ENCODE measurements at places on chromosomes 1 and 21.

GRCh38 chr21:38048167-38048566 is 131.9 kb upstream of the KCNJ6 start:
- DNase-seq = no peak

- DNase-seq = no peak
Observed at GRCh38 chr1:191839891-191840290, 318.4 kb upstream of the RGS18 start.

DNA sequence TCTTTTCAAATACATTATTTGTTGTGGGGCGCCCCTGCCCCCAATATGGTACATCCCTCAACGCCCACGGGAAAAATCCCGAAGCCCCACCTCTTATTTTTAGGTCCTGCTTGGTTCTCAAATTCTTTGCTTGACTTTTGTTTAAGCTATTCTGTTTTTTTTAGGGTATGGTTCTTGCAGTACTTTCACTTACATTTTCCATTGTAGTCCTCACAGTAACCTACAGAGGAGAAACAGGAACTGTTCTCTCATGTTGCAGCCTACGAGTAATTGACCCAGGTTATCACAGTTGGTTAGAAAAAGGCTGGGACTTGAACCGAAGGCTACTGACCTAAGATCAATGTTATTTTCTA is 697 bp upstream of the C21orf91 start:
- DNase-seq = peak; percentile 88

DNA sequence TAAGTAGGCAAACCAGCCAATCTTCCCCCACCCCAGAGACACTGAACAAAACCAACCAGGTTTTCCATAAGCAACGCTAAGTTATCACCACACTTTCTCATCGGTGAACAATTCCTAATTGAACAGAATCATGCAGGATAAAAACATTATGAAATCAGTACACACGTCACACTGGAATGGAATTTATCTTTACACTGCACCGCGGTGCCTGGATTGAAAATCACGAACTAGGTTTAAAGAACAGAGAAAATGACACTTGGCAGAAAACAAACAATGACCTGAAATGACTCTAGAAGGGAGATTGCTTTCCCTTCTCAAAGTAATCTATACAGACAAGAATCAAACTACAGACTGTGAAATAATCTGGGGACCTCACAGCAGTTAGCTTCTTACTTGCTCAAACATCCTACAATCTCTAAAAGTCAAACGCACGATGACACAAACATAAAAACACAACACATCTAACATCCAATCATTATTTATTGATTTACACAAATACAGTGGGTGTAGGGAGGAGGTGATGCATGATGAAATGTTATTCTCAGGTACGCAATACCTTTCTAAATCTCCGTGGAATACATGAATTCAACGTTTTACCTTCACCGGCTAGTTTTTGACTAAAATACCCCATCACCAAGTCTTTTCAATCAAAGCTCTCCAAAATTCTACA is 1.9 kb downstream of the EIF4G3 start:
- DNase-seq = no peak

DNA sequence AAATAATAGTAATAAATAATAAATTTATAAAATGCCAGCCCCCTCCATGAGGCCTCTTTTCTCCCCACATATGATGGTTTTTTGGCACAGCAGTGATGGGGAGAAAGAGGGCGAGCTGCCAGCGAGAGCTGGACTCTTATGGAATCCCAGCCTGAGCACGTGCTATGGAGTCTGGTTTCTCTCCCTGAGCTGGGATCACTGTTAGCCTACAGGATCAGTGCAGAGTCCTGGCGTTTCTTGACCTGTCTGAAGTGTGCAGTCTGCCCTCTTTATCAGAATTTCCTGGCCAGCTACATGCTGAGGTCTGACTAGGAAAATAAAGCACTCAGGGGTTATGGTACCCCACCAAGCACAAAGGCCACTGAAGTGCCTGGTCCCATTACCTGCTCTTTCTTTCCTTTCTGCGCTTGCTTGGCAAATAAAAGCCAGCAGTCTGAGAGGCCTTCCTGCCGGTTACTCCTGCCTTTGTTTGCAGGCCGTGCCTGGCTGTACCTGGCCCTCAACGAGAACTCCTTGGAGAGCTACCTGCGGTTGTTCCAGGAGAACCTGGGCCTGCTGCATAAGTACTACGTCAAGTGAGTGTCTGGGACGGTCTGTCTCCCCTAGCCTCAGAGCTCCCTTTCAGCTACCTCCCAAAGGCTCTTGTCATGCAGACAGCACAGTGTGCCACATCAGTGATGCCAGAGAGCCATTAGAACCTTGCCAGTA is 18.5 kb upstream of the SLC25A34 start:
- peak; percentile 4 for DNase-seq

GRCh38 chr1:205328476-205328875 is 6.9 kb upstream of the NUAK2 start:
- DNase-seq = no peak

DNA sequence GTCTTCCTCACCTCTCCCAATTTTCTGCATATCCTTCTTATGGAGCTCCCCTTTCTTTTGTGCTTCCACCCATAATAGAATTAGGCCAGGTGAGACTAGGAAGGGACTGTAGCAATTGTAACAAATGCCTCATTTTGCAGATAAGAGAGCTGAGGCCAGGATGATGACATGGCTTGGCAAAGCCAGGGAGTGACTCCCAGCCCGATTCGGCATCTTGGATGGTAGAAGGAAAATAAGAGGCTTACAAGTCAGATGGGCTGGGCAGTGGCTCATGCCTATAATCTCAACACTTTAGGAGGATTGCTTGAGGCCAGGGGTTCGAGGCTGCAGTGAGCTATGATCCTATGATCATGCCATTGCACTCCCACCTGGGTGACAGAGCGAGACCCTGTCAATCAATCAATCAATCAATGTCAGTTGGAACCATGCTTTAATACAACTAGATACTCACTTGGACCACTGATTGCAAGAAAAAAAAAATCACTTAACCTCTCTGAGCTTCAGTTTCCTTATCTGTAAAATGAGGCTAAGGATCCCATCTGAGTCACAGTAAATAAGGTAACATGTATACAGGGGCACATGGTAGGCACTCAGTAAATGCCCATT is 51.6 kb downstream of the PLEKHA6 start:
- DNase-seq = peak; percentile 61

All from NCI-H187 (cell line).